H1 (cell line): ENCODE measurements at places on chromosomes 12 and 14.

GRCh38 chr14:94773655-94774343, 3.9 kb upstream of the GSC start:
- H3K27ac ChIP-seq, result no peak overlapping the region
- H3K4me3 ChIP-seq, result peak overlapping the region; percentile 1; the same call in 1 of the 2 replicates
- H3K27me3 ChIP-seq, result peaks cover 91% of the 10 kb centered on the region
- H3K36me3 ChIP-seq, result no peaks in the 10 kb centered on the region

- no peaks in the 10 kb centered on the region for H3K36me3 ChIP-seq
- H3K4me1 ChIP-seq, result no peaks in the 10 kb centered on the region
- H3K27me3 ChIP-seq, result no peaks in the 10 kb centered on the region
Measured at GRCh38 chr12:98437166-98437565, 78.2 kb upstream of the TMPO start.

DNA sequence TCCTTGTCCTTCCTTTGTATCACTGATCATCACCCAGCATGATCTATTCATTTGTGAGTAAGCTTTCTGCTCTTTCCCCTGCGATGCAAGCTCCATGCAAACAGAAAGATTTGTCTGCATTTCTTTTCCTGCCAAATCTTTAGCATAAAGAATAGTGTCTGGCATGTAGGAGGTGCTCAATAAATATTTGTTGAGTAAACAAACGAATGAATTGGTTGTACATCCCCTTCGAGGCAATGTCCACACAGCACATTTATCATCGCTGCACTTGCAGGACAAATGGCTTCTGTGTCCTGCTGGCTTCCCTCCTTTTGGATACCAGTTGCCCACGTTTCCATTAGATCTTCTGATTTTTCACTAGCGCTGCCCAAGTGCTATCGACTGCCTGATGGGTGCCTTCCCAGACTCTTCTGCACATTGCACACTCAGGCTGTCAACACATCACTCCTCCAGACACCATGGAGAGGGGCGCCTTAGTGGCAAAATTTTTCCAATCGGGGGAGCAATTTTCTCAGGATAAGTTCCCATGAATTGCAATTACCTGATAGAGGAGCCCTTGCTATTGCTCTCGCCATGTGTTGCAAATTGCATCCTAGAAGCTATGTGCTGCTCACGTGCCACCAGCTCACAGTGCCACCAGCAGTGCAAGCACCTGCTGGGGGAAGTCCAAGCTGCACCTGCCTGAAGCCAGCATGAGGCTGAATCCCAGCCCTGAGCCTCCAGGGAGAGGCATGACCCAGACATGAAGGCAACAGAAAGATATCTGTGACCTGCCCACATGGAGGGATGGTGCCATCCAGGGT, 206.6 kb downstream of the KIF26A start:
- DNase-seq, result no peak
- H3K4me1 ChIP-seq, result peaks cover 8% of the 10 kb centered on the region; the same call in 1 of the 2 replicates
- no peaks in the 10 kb centered on the region for H3K27me3 ChIP-seq

GRCh38 chr12:46391630-46392029, 19.1 kb upstream of the SLC38A2 start:
- no peaks in the 10 kb centered on the region for H3K27me3 ChIP-seq
- DNase-seq, result no peak
- H3K27ac ChIP-seq, result no peak overlapping the region
- H3K4me3 ChIP-seq, result no peak overlapping the region

DNA sequence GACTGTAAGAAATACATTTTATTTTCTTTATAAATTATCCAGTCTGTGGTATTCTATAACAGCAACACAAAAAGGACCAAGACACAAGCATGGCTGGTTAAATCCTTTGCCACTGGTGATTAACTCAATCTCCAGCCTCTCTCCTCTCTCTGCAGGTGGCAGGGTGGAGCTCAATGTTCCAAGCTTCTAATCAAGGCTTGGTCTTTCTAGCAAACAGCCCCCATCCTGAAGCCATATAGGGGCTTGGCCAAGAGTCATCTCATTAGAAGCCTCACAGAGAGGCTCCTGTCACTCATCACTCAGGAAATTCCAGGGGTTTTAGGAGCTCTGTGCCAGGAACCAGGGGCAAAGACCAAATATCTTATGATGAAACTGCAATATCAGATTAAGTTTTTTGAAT, 12.0 kb downstream of the C12orf75 start:
- DNase-seq, result no peak
- H3K27me3 ChIP-seq, result no peaks in the 10 kb centered on the region
- H3K4me1 ChIP-seq, result peaks cover 5% of the 10 kb centered on the region; the same call in 1 of the 2 replicates
- no peak overlapping the region for H3K4me3 ChIP-seq
- H3K27ac ChIP-seq, result no peak overlapping the region

DNA sequence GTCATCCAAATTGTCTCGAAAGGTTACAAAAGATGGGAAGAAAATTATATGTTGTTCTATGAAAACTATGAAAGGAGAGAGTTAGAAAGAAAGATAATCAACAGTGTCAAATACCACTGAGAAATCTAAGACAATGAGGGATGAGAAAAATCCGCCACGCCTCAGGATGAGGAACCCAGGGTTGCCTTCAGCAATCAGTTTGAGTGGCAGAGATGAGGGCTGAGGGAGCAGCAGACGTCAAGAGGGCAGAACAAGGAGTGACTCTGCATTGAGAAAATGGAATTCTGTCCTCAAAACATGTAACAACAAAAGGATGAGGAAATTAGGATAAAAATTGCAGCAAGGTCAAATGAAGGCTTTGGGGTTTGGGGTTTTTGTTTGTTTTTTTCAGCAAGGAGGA, 18.3 kb upstream of the OXA1L start:
- H3K4me3 ChIP-seq, result no peak overlapping the region
- no peaks in the 10 kb centered on the region for H3K4me1 ChIP-seq
- DNase-seq, result no peak
- no peaks in the 10 kb centered on the region for H3K36me3 ChIP-seq
- no peaks in the 10 kb centered on the region for H3K27me3 ChIP-seq

GRCh38 chr14:100982353-100982752, 78.8 kb upstream of the RTL1 start:
- no peaks in the 10 kb centered on the region for H3K27me3 ChIP-seq
- no peaks in the 10 kb centered on the region for H3K4me1 ChIP-seq
- H3K4me3 ChIP-seq, result no peak overlapping the region
- no peak for DNase-seq

DNA sequence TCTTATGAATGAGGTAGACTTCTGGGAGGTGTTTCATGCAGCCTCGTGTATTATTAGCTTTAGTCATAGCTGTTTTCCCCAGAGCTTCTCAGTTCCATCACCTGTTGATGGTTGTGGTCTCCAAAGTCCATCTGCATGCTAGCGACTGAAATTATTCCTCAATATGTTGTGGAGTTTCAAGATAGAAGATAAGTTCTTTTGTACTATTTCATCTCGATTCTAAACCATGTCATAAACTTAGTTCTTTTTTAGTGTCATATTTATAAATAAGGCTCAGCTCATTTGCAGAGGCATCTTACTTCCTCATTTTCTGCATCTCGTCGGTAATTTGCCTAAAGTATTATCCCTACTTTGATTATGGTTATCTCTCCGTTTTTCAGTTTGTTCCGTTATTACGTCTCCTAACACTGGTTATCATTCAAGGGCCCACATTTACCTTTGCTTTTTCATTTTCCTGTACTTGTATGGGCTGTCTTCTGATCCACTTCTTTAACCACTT, 119.1 kb downstream of the ITPR2 start:
- H3K4me1 ChIP-seq, result peaks cover 12% of the 10 kb centered on the region
- no peaks in the 10 kb centered on the region for H3K27me3 ChIP-seq
- no peak for DNase-seq
- no peak overlapping the region for H3K4me3 ChIP-seq
- no peak overlapping the region for H3K27ac ChIP-seq

DNA sequence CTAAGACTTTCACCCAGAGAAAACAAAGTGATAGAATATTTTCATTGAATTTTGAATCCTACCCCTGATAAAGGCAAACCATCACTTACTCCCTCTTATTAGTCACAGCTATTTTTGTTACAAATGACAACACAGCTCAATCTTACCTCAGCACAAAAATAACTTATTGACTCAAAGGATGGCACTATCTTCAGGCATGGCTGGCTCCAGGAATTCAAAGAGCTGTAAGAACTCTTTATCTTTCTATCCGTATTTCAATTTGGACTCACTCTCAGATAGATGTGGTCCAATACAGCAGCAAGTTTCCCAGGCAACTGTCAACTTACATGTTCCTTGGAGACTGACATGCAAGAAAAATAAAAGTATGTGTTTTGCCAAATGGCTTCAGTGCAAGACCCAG, 709.4 kb upstream of the MDGA2 start:
- no peak for DNase-seq
- H3K4me3 ChIP-seq, result no peak overlapping the region
- no peaks in the 10 kb centered on the region for H3K4me1 ChIP-seq
- no peaks in the 10 kb centered on the region for H3K27me3 ChIP-seq
- H3K27ac ChIP-seq, result no peak overlapping the region

DNA sequence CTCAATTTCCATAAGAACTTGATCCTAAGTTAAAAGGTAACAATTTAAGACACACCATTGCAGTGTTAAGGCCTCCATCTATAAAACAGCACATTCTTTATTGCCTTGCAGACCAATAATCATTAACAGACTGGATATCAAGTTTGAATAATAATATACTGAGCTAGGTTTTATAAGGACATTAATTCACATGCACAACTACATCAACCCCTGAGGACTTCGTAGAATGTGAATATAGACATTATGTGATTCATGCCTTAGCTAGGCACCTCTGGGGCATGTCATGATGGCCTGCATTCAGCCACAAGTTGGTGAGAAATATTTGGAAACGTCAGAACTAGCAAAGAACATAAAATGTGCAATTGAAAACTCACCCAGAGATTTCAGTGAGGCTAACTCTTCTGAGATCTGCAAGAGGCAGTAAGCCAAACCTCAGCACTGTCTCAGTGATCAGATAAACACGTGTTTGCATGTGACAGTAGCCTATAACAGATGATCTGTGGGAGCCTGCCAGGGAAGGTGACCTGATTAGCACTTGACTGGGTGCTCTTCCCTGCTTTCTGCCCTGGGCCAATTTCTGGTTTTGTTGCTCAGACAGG, 492.2 kb downstream of the FLRT2 start:
- no peaks in the 10 kb centered on the region for H3K27me3 ChIP-seq
- H3K36me3 ChIP-seq, result no peaks in the 10 kb centered on the region
- H3K4me1 ChIP-seq, result no peaks in the 10 kb centered on the region

GRCh38 chr14:93163564-93163963, 21.1 kb downstream of the MOAP1 start:
- H3K27ac ChIP-seq, result no peak overlapping the region
- no peak overlapping the region for H3K4me3 ChIP-seq
- H3K36me3 ChIP-seq, result no peaks in the 10 kb centered on the region
- H3K4me1 ChIP-seq, result no peaks in the 10 kb centered on the region; the same call in 1 of the 2 replicates

DNA sequence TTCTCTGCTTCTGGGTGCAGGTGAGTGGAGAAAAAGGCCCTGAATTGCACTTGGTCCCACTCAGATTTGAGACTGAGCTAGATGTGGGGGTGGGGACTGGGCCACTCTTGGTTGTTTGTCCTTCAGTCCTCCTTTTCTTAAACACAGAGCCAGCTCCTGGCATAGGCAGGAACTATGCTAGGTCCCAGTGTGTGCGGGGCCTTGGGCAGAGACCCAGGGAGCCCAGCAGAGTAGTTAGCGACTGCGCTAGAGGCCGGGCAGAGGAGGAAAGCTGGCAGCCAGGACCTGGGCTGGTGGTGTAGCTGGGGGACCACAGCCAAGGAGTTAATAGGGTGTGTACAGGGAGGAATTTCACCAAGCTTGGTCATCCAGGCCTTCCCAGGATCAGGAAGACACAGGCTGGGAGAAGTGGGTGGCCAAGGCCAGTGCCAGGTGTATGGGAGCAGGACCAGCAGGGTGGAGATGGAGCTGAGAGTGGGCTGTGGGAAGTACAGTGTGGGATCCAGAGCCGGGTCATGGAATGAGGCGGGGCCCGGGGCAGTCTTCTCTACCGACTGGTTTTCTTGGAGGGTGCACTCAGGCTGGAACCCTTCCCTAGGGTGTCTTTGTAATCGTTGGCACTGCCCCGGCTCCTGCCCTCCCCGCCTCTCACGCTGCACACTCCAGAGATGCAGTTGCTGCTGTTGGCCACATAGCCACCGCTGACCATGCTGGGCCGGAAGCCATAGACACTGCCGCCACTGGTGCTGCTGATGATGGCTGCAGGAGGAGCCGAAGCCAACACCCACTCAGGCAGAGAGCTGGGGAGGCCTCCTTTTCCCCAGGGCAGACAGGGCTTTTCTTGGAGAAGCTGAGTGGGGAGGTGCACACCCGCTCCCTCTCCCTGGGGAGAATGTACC, 8.7 kb downstream of the KRT71 start:
- H3K36me3 ChIP-seq, result no peaks in the 10 kb centered on the region
- no peak overlapping the region for H3K4me3 ChIP-seq
- no peaks in the 10 kb centered on the region for H3K27me3 ChIP-seq
- no peak overlapping the region for H3K27ac ChIP-seq
- no peaks in the 10 kb centered on the region for H3K4me1 ChIP-seq

GRCh38 chr12:90627180-90627896, 327.6 kb downstream of the CCER1 start:
- H3K27ac ChIP-seq, result no peak overlapping the region
- no peaks in the 10 kb centered on the region for H3K4me1 ChIP-seq
- no peaks in the 10 kb centered on the region for H3K27me3 ChIP-seq

- no peak for DNase-seq
- no peak overlapping the region for H3K4me3 ChIP-seq
- peaks cover under 1% of the 10 kb centered on the region for H3K4me1 ChIP-seq
- H3K27ac ChIP-seq, result no peak overlapping the region
Measured at GRCh38 chr14:50041980-50042379, 74.4 kb downstream of the VCPKMT start.

- H3K27me3 ChIP-seq, result no peaks in the 10 kb centered on the region
- H3K27ac ChIP-seq, result no peak overlapping the region
- H3K4me3 ChIP-seq, result peak overlapping the region; percentile 84
- H3K4me1 ChIP-seq, result peaks cover 13% of the 10 kb centered on the region
Measured at GRCh38 chr12:56152756-56153677, 630 bp downstream of the MYL6B start.

- H3K36me3 ChIP-seq, result no peaks in the 10 kb centered on the region
- H3K4me1 ChIP-seq, result peaks cover 4% of the 10 kb centered on the region
- no peak overlapping the region for H3K27ac ChIP-seq
- H3K4me3 ChIP-seq, result no peak overlapping the region
- H3K27me3 ChIP-seq, result no peaks in the 10 kb centered on the region
- no peak for DNase-seq
Measured at GRCh38 chr12:52975820-52976573, 27.1 kb downstream of the KRT18 start.
